ENCODE measurements at places on chromosomes 5 and 9.

GRCh38 chr5:176614805-176615478, 5.0 kb upstream of the GPRIN1 start:
- DNase-seq = peak; percentile 76

- peak; percentile 28 for DNase-seq
Measured at GRCh38 chr9:16315720-16316119, 554.8 kb downstream of the BNC2 start.

GRCh38 chr5:55638455-55638854, 73.7 kb downstream of the SLC38A9 start:
- no peak for DNase-seq

- DNase-seq = no peak
Measured at GRCh38 chr9:38436708-38437107, 12.5 kb upstream of the IGFBPL1 start.
